CD4-positive, alpha-beta T cell treated with Interleukin-21 for 1 hour (primary cell): ENCODE measurements at places on chromosomes 2 and 18.

GRCh38 chr18:30889519-30890301 lies 152.8 kb downstream of the DSC3 start:
- DNase-seq, result no peak

GRCh38 chr18:8980496-8980895 lies 122.0 kb upstream of the NDUFV2 start:
- no peak for DNase-seq

DNA sequence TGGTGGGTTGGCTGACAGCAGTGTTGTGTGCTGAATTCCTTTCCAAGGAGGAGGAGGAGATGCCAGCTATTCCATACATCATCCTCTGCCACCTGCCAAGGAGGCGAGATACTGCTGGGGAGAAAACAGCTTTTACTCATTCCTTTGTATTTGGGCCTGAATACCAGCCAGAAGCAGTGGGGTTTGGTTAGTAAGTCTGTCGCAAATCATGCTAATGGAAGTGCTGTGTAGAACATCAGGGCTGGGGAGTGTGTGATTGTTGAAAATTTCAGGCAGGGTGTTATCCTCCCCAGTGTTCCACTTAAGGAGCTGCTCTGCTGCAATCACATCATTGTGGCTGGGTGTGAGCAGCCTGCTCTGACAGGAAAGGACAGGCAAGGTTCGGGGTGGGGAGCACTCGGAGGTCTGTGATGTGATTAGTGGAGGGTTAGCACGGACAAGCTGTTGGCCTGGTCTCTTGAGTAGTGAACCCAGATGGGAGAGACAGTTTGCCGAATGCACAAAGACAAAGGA lies 128.2 kb upstream of the DLX2 start:
- no peak for DNase-seq

DNA sequence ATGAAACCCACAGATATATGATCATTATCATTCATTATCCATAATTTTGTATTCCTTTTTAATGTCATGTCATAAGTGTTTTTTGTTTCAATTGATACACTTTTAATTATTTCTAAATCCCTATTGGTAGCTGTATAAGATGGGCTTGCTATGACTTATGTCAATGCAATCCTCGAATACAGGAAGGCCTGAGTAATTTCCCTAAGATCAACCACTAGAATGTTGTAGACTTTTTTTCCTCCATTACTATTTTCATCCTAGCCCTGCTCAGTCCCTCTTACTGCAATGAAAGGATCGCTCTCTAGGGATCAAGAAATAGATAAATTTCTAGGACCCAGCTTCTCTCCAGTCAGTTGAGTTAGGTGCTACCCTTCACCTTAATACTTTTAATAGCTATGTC lies 186.3 kb downstream of the KCNE4 start:
- DNase-seq, result no peak

DNA sequence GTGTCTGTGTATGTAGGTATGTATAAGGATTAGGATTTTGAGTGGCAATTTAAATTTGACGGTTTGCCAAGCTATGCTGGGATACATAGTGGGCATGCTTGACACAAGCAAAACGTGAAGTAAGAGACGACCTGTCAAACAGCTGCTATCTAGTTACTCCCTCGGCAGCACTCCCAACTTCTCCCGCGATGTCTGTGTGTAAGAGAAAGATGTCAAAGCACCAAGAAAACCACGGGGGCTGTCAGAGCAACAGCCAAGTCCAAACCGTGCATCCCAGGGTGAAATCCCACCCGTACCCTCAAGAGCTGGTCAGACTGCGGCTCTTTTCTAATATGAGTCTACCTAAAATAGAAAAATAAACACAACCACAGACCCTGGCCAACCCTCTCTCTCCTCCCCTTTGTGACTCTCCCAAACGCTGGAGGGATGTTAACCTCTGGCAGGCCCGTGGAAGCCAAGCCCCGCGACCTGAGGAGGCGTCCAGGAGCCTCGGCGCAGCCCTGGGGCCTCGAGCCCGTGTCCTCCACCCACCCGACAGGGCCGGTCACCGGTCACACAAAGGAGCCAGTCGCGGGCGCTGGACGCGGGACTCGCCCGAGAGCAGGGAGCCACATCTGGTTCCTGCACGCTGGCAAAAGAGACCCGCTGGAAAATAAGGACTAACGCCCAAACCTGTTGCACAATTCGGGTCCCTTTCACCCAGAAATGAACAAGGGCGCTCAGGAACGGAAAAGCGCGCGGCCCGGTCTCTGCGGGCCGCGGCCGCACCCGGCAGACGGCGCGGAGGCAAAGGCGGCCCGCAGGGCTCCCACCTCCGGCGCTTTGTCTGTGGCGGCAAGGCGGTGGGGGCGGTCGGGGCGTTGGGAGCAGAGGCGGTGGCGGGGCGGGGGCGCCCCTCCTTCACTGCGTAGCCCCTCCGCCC lies 925 bp downstream of the SESTD1 start:
- peak; percentile 19 for DNase-seq

GRCh38 chr2:171512683-171513195 lies 9.5 kb upstream of the CYBRD1 start:
- no peak for DNase-seq

- DNase-seq, result no peak
Measured at GRCh38 chr2:85553184-85553583, 8.1 kb downstream of the GGCX start.

- DNase-seq, result no peak
Measured at GRCh38 chr2:69582582-69583176, 60.9 kb downstream of the AAK1 start.

GRCh38 chr2:11562011-11562410 lies 28.2 kb downstream of the GREB1 start:
- no peak for DNase-seq

DNA sequence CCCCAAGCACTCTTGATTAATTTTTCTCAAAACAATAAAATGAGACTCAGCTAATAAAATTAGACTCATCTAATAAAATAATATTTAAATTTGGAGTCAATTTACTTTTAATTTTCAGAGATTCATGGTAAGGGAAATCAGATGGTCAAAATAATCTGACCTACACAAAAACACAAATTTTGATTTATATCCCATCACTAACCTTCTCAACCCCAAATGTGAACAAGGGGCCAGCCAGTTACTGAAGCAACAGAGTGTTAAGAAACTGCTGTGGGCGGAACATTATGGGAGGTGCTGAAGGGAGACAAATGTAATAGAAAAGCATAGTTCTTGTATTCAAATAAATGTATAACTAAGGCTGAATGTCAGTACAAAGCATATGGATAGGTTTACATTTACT lies 28.5 kb upstream of the PPP3R1 start:
- no peak for DNase-seq

DNA sequence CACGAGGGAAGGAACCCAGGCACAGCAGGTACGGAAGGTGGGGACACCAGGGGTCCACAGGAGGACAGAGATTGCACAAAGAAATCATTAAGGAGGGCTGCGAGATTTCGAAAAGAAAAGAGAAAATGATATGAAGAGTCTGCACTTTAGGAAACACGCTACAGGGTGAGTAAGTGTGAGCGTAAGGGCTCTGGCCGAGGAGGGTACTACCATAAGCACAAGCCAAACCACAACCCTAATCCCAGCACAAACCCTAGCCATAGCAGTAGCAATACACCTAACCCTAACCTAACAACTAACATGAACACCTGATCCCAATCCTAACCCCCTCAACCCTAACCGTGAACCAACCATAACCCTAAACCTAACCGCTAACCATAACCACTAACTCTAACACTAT lies 104.0 kb downstream of the ZNF516 start:
- no peak for DNase-seq

- no peak for DNase-seq
Measured at GRCh38 chr2:63124218-63124617, 73.6 kb downstream of the OTX1 start.

- DNase-seq, result peak; percentile 46
Measured at GRCh38 chr2:44941551-44942234, at the start of gene SIX3. Gene SIX3 (plus strand): TSS chr2:44941702. CDS start chr2:44942105, 403 bp downstream.

DNA sequence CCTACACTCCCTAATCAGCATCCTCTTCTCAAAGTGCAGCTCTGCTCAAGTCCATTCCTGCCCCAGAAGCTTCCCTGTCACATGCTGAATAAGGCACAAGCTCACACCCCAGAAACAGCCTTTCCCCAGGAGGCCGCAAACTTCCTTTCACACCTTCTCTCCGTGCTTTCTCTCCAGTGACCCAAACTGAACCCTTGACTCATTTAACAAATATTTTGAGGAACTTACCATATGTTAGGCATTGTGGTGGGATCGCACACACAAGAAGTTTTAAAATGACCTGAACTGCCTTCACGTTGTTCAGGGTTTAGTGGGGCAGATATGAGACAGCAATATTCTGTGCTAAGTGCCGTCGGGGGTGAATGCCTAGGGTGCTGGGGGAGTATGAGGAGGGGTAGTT lies 161.3 kb downstream of the INSIG2 start:
- no peak for DNase-seq

DNA sequence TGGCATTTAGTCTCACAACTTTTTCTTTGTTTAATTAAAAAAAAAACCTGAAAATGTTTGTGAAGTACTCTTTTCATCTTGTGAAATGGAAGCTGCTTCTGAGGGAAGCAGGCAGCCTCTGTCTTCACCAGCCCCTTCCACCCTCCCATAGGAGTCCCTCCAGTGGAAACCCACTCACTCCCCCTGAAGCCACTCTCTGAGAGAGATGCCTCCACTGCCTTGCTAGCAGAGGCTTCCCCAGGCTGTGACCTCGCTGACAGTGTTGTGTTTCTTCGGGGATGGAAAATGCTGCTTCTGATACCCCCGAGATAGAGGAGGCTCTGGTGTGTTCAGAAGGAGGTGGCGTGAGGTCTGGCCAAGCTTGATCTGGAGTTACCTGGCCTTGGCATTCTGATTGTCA lies 59.9 kb downstream of the SH3RF3 start:
- no peak for DNase-seq

- DNase-seq, result no peak
Measured at GRCh38 chr2:107174171-107174570, 288.2 kb upstream of the ST6GAL2 start.

GRCh38 chr18:1244397-1245122 lies 339.9 kb downstream of the ADCYAP1 start:
- no peak for DNase-seq

- DNase-seq, result no peak
Measured at GRCh38 chr2:47595687-47596086, 187.3 kb upstream of the MSH6 start.

DNA sequence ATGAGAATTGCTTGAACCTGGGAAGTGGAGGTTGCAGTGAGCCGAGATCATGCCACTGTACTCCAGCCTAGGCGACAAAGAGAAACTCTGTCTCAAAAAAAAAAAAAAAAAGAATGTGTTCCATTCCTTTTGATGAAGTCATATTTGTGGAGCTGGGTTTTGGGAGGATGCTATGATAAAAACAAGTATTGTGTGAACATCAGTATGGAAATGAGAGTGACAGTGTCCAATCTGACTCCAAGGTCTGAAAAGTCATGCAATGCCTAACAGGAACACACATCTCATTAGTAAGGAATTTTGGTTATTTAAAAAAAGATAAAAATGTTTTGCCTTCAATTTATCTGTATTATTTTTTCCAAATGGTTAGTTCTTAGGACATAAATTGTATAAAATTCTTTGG lies 11.8 kb downstream of the GCFC2 start:
- DNase-seq, result no peak

- no peak for DNase-seq
Measured at GRCh38 chr2:38620282-38620977, 17.7 kb upstream of the HNRNPLL start.

DNA sequence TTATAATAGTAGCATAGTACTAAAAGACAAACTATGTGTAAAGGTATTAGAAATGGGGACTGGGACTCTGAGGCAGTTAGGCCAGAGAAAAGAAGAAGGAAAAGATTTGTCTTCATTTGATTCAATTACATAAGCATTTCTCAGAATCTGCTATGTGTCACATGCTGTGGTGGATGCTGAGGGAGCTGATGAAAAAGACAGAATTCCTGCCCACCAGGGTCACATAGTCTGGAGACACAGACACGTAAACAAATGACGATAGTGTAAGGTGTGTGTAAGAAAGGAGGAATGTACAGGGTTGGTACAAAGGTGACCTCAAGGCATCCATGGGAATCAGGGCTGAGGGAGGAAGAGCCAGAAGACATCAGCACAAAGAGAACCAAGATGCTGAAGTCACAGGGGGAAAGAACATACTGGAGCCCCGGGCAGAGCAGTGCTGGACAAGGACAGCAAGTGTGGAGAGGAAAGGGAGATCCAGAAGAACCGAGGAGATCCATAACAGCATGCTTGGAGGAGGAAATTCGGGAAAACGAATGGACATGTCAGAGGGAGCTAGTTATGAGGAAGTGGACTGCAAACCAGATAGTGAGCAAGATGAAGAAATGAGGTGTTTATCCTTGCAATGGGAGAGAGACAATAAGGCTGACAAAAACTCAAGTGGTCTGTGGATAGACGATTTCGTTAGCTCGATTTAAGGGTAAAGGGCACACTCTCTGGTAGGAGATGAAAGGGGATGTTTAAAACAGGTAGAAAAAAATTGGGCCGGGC lies 1.2 kb upstream of the MAPRE3 start:
- no peak for DNase-seq

DNA sequence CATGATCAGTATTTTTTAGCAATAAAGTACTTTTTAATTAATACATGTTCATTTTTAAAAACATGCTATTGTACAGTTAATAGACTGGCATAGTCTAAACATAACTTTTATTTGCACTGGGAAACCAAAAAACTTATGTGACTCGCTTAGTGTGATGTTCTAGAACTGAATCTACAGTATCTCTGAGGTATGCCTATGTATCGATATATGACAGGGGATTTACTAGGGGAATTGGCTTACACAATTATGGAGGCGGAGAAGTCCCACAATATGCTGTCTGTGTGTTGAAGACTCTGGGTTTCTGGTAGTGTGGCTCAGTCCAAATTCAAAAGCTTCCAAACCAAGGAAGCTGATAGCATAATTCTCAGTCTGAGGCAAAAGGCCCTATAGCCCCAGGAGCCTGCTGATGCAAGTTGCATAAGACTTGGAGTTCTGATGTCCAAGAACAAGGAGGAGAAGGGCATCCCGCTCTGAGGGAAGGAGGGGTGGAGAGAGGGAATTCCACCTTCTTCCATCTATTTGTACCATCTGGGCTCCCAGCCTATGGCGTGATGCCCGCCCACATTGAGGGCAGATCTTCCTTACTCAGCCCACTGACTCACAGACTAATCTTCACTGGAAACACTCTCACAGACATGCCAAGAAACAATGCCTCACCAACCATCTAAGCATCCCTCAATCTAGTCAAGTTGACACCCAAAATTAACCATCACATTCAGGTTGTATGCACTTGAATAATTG lies 27.5 kb downstream of the ZNF638 start:
- no peak for DNase-seq

DNA sequence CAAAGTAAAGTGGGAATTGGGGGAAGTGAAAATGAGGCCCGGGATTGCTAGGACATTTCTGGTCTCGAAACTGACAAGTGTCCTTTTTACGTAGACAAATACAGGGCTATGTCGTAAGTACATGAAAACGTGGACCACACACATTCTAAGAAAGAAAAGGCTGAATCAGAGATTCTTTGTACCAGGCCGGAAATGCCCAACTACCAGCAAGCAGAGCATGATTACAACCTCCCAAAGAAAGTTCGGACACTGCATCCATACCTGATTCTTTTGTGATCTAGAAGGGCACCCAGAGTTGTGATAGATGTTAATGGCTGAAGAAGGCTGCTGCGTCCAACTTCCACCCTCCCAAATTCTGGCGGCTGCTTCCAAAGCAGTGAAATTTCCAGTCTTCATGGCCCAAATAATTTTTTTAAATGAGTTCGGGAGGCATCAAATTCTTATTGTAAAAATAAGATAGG lies 1.7 kb downstream of the RBMS1 start:
- no peak for DNase-seq

- DNase-seq, result no peak
Measured at GRCh38 chr2:217650229-217650628, 352.6 kb downstream of the TNS1 start.

GRCh38 chr2:112006076-112006410 lies 49.0 kb upstream of the TMEM87B start:
- DNase-seq, result no peak
